NCI-H1105 (cell line): ENCODE measurements at places on chromosomes 12 and 14.

- no peak for DNase-seq
Measured at GRCh38 chr14:71629765-71630492, 302.3 kb upstream of the RGS6 start.

DNA sequence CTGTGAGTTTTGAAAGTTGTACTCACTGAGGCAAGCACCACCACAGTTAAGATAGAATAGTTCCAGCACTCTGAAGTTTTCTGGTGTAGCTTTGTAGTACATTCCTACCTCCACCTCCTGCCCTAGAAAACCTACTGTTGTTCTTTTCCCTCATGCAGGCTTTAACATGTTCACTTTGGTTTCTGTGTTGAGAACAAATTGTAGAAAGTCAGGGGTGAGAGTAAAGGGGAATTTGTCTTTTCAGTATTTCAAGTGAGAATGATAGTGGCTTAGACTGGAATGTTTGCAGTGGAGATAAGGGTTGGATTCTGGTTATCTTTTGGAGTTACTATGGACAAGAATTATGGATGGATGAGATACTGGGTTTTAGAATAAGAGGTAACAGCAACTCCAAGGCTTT lies 67.2 kb downstream of the AEBP2 start:
- no peak for DNase-seq

DNA sequence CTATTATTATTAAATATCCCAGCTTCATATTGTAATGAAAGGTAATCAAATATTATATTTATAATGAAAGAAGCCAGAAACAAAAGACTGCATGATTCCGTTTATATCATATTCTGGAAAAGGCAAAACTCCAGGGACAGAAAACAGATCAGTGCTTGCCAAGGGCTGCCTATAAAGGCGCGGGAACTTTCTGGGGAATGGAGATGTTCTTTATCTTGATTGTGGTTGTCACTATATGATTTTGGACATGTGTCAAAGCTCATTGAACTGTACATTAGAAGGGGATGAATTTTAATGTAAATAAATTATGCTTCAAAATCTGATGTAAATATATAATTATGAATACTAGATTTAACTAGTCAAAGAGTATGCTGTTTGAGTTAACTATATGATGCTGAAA lies 115.4 kb upstream of the KRAS start:
- no peak for DNase-seq

GRCh38 chr12:71536279-71536938 lies 96.8 kb downstream of the LGR5 start:
- DNase-seq: no peak

- DNase-seq: no peak
Measured at GRCh38 chr14:72920008-72920407, 6.3 kb upstream of the DCAF4 start.

GRCh38 chr14:75259510-75259855 lies 19.1 kb upstream of the FOS start:
- DNase-seq: peak; percentile 28
